ENCODE measurements at places on chromosomes 6 and 20. TPM values are rescaled to one million over a fixed set of nuclear protein-coding genes. Genes with fewer than 3 reads are reported as not detected.

POPDC3 gene
- 0.33 TPM for total RNA-seq

ABHD16B gene
- total RNA-seq, result not detected

- H3K27me3 ChIP-seq, result no peaks in the 10 kb centered on the region
- no peak overlapping the region for H3K27ac ChIP-seq
- H3K4me3 ChIP-seq, result no peak overlapping the region
- no peaks in the 10 kb centered on the region for H3K4me1 ChIP-seq
These were observed 101.8 kb downstream of the EPHA7 start for GRCh38 chr6:93317592-93317991.

DNA sequence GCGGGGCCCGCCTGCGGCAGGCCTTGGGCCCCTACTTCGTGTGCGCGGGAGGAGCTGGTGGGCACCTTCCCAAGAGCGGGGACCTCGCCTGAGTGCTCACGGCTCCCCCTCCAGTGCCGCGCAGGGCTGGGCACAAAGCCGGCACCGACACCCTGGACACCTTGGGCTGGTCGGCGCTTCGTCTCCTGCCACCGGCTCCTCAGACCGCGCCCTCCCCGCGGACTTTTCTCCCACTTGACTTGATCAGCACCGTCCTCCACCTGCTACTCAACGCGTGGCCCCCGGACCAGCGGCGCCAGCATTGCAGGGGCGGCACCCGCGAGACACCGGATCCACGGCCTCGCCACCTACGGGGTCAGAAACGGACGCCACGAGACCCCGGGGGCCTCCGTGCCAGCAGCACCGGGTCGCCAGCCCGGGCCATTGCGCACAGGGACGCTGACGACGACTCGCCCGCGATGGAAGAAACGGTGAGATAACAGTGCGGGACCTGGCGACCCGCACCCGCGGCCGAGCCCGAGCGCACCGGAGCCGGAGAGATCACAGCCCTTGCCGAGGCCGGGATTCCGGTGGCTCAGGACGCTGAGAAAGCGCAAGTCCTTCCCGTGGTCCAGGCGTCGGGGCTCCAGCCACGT is 154.2 kb downstream of the DLL1 start:
- DNase-seq, result no peak
- no peak overlapping the region for H3K4me3 ChIP-seq
- no peaks in the 10 kb centered on the region for H3K4me1 ChIP-seq
- H3K36me3 ChIP-seq, result no peaks in the 10 kb centered on the region
- no peak overlapping the region for H3K27ac ChIP-seq
- no peaks in the 10 kb centered on the region for H3K27me3 ChIP-seq

MROH8 gene
- 2.8 TPM for total RNA-seq

SPATS1 gene
- total RNA-seq, result 0.33 TPM

DNA sequence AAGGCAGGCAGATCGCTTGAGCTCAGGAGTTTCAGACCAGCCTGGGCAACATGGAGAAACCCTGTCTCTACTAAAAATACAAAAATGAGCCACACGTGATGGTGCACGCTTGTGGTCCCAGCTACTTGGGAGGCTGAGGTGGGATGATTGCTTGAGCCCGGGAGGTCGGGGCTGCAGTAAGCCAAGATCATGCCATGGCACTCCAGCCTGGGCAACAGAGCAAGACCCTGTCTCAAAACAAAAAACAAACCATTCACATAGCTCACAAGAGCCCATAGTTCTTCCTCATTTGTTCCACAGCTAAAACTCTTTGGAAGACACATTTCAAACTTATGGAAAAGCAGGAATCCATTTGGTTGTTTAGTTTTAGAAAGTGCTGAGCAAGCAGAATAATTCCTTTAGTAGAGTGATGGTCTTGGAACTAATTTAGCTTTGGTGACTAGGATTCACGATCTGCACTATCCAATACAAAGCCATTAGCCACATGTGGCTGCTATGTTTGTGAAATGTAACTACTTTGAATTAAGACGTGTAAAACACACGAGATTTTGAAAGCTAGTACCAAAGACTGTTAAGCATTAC is 4.1 kb downstream of the ZNFX1 start:
- no peaks in the 10 kb centered on the region for H3K27me3 ChIP-seq
- H3K4me1 ChIP-seq, result peaks cover 9% of the 10 kb centered on the region
- H3K4me3 ChIP-seq, result no peak overlapping the region
- no peak overlapping the region for H3K27ac ChIP-seq

- no peak overlapping the region for H3K4me3 ChIP-seq
- H3K36me3 ChIP-seq, result no peaks in the 10 kb centered on the region
- H3K27ac ChIP-seq, result no peak overlapping the region
- no peaks in the 10 kb centered on the region for H3K27me3 ChIP-seq
- no peak for DNase-seq
These were observed 4.6 kb upstream of the DDX27 start for GRCh38 chr20:49214571-49214970.

BTNL2 gene
- total RNA-seq, result not detected

PDE7B gene
- total RNA-seq, result 4.4 TPM

PM20D2 gene
- 19.2 TPM for total RNA-seq

Measured in thymus (tissue), 14 donors.